ENCODE measurements at places on chromosomes 1 and 21. TPM values are rescaled to one million over a fixed set of nuclear protein-coding genes. Genes with fewer than 3 reads are reported as not detected.

CHRNB2 gene
- not detected for total RNA-seq

NBPF20 gene
- 1.9 TPM for total RNA-seq

DNALI1 gene
- not detected for total RNA-seq

SIM2 gene
- total RNA-seq = not detected

ZNF695 gene
- 0.44 TPM for total RNA-seq

GRCh38 chr1:84598846-84599741 lies 24.9 kb upstream of the CTBS start:
- no peaks in the 10 kb centered on the region for H3K4me1 ChIP-seq
- no peaks in the 10 kb centered on the region for H3K27me3 ChIP-seq
- DNase-seq = no peak
- no peak overlapping the region for H3K4me3 ChIP-seq
- H3K27ac ChIP-seq = no peak overlapping the region

GRCh38 chr1:96281491-96281890 lies 440.1 kb upstream of the PTBP2 start:
- no peak for DNase-seq
- no peaks in the 10 kb centered on the region for H3K4me1 ChIP-seq
- H3K27me3 ChIP-seq = no peaks in the 10 kb centered on the region
- H3K27ac ChIP-seq = no peak overlapping the region

GRCh38 chr1:210800301-210800700 lies 333.6 kb downstream of the KCNH1 start:
- no peak overlapping the region for H3K4me3 ChIP-seq
- H3K36me3 ChIP-seq = no peaks in the 10 kb centered on the region
- no peaks in the 10 kb centered on the region for H3K27me3 ChIP-seq

DNA sequence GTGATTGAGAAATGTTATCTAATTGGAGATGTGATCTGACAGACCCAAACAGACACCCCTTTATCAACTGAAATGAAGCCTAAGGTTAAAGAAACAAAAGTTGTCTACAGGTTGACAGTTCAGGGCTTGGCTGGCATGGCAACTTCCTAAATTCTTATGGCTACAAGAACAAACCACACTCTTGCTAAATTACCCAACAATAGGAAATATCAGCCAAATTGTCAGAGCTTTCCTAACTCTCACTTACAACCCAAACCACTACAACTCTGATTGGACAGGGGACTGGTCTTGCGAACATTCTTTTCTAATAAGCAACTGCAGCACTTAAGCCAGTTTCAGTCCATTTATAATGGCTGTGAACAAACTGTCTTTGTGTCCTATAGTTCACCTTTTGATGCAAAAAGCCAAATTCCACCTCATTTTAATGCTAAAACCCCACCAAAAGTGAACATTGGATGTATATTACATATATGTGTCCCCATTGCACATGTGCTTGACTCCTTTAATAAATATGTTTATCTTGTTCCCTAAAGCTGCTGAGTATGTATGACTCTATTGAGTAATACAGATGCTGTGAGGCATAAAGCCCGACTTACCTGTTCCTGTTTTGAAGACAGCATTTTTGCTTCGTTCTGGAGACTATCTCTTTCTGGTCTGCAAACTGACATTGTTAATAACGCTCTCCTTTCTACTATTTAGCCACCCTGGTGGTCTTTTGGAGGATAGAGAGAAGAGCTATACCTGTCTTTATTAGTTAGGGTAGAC lies 101.3 kb upstream of the HMCN1 start:
- no peak overlapping the region for H3K4me3 ChIP-seq
- H3K27me3 ChIP-seq = no peaks in the 10 kb centered on the region
- H3K36me3 ChIP-seq = no peaks in the 10 kb centered on the region
- no peaks in the 10 kb centered on the region for H3K4me1 ChIP-seq
- no peak overlapping the region for H3K27ac ChIP-seq
